ENCODE measurements at places on chromosomes 3 and 15.
A peak's percentile ranks its signal among the peaks of the same experiment; 100 is the strongest.

DNA sequence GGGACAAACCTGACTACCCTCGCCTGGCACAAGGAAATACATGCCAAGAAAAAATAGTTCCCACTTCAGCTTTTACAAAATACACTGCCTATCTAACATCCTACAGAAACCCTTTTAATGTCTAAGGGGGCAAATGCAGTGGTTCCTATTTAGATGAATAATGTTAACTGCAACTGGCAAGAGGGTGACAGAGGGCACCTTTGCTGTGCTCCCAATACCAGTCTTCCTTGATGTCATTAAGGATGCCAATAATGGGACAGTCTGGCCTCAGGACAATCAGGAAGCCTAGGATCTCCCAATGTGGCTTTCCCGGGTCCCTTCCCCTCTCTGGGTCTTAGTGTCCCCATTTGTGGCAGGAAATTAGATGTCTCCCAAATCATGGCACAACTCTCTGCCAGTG, 13.9 kb downstream of the CSRNP1 start:
- no peak for DNase-seq

DNA sequence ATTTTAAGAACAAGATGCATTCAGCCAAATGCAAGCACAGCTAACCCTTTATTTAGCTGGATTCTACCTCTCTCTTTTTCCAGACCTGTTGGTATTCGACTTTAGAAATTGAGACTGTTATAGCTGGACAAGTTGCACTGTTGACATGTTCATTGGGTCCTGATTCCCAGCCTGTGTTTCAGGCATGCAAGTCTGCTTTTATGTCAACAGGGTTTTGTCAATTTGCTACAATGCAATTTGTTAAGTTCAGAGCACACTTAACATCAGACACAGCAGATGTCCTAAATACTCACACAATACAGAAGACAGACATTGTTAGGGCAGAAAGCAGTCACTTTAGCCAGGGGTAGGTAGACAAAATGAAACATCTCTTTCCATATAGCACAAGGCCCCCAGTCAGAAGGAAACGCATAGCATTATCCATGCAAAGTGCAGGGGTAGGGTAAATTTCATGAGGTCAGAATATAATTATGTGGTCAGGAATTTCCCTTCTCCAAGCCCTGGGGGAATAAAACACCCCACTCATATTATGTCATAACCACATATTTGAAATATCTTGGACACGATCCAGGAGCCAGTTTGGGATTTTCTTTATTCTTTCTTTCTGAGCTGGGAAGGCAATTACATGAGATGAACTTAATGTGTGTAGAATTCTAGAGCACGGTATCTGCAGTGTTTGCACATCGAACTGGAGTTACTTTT, 504.1 kb downstream of the NTRK3 start:
- DNase-seq = no peak

- no peak for DNase-seq
Measured at GRCh38 chr3:68242606-68243005, 588.2 kb upstream of the SUCLG2 start.

DNA sequence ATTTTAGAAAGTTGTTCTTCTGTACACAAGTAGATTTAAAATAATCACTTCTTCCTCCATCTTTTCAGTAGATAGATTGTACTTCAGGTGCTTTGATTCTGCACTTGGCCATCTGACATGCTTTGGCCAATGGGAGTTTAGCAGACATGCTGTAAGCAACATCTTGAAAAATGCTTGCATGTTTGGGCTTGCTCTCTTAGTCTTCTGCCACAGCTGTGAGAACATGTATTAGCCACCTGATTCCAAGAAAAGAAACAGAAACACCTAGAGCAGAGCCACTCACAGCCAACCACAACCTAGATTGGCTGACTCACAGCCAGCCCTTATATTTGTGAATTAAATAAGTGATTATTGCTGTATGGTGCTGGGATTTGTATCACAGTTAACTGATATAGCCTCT, 70.2 kb upstream of the GADL1 start:
- DNase-seq = no peak

DNA sequence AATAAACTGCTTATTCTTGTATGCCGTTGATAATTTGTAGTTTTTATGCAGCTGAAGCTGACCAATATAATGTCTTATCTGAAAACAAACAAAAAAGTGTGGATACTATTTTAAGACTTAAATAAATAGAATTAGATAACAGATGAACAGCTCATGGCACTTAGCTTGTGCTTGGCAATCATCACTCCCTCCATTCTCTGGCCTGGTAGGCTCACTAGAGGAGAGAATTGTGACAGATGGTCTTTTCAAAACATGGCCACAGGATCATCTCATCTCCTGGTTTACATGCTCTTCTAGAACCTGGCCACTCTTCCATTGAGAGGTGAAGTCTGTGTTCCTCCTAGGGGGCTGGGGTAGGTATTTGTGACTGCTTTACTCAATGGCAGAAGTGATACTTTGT, 58.4 kb upstream of the RBP1 start:
- DNase-seq = no peak

DNA sequence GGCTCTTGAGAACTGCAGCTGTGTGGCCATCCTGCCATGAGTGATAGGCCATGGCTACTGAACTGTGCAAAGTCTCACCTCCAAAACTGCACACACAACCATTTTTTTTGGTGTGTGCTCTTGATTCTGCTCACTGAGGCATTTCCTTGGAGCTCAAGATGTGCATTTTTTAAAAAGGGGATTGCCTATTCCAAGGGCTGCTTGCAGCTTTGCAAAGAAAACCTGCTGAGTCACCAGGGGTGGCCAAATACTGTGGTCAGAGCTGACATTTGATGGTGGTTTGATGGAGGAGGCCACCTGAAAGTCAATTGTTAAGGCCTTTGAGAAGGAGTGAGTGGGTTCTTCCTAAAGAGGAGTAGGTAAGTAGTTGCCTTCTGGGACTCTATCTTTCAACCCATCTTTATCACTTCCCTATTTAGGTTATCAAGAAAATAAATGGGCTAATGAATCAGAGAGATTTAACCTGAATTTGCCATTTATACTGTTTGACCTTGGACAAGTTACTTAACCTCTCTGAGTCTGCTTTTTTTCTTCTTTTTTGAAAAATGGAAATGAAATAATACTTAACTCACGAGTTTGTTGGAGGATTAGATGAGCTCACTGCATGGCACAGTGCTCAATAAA, 87.9 kb downstream of the CHST2 start:
- DNase-seq = no peak

DNA sequence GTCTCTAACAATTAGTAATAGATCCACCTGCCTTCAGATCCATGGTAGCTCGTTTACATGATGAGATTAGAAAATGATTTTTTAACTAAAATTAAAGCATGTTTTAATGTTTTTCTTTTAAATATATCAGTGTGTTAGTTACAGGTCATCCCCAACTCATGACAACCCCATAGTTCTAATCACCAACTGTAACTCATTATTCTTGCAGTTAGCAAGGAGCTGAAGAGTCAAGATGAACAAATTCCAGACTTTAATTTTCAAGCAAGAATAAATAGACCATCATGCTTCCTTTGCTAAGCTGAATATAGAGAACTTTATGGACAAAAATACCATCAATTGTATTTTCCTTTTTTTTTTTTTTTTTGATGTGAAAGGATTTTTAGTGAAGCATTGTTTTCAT, 101.1 kb downstream of the TOP2B start:
- DNase-seq = no peak

- peak; percentile 38 for DNase-seq
Measured at GRCh38 chr3:149277331-149277813, 55.7 kb upstream of the CP start.

- DNase-seq = no peak
Measured at GRCh38 chr3:110738531-110738930, 333.1 kb upstream of the NECTIN3 start.

DNA sequence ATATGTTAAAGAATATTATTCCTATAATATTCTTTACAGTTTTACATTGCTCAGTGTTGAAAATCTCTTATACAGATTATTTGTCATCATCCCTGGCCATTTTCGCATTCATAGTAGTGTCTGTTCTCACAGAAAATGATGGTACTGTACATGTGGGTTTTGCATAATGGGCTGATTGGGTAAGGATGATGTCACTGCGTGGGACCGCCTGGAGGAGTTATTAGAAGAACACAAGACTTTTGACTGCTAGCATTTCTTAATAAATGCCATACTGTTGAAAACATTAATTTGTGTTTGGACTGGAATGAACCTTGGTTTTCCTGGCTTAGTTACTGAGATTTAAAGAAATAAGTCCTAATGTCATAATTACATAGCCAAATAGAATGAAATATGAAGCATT, 20.3 kb downstream of the LRCH3 start:
- no peak for DNase-seq

DNA sequence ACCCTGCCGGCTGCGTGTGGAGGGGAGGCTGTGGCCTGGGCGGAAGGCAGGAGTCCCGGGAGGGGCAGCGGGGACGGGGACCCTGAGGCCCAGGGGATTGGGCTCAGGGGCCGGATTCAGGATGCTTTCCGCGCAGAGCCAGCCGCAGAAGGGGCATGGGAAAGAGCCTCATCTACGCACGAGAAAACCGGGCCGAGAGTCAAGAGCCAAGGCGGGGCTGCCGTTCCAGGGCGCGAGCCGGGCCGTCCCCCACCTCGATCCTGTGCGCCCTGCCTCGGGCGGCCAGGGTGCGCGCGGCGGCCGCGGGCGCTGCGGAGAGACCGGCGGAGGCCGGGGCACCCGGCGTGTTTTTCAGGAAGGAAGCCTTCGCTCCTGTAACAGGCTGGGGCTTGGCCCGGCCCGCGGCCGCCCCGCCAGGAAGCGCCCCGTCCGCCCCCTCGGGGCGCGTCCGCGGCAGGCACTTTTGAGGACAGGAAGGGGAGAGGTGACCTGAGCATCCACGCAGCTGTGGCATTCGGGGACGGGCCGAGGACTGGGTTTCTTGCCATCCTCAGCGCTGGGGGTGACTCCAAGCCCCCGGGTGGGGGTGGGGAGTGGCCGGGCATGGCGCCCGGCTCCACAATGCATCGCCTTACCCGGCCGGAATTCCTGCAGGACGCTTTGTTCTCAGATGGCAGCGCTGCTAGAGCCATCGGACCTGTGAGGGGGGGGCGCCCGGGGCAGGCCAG, 62.3 kb upstream of the GATA2 start:
- DNase-seq = no peak

- DNase-seq = no peak
Measured at GRCh38 chr3:175571096-175571495, 712.0 kb downstream of the NAALADL2 start.

- DNase-seq = no peak
Measured at GRCh38 chr3:71689291-71689690, 35.9 kb downstream of the EIF4E3 start.

DNA sequence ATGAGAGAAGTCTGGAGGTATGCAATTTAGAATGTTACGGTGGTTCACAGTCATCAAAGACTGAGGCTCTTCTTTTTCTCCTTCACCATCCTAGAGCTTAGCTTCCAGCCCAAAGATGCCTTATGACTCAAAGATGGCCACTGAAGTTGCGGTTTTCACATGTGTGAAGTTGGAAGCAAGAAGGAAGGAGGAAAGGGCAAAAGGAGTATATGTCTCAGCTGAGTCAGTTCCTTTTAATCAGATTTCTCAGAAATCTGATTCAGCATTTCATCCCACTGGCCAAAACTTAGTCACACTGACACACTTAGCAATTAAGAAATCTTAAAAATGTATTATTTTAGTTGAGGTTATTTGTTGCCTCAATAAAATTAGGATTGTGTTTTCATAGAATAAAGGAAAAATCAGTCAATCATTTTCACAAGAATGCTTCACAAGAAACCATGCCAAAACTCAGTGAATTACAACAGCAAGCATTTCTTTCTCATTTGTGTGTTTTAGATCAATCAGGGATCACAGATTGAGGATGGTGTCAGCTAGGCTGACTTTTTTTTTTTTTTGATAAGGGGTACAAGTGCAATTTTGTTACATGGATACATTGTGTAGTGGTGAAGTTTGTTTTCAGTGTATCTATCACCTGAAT, 211.1 kb upstream of the GADL1 start:
- no peak for DNase-seq

GRCh38 chr15:46708226-46708625, 1009.1 kb upstream of the SEMA6D start:
- DNase-seq = peak; percentile 12

DNA sequence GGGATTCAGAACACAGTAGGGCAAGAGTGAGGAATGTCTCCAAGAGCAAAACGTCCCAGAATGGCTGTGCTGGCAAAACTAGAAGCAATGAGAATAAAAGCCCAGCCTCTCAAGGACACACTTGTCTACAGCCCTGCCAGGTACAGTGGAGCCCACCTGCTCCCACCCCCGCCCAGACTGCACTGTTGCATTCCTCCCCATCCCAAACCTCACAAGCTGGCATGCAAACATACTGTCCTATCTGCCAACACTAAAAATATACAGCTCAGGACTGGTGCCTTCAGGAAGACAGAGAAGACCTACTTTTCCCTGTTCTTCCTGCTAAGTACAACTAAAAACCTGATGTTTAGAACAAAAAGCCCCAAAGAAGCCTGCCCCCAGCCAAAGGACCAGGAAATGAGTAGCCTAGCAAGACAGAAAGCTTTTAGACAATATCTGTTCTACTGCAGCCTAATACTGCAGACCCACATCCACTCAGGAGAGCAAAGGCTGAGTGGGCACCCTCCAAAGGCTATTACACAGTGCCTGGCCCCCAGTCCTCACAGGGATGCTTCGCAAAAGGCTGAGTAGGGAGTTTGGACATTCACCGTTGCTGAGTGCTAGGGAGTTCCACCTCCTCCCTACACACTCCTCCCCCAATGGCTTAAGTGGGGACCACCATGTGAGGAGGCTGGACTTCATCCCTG, 13.5 kb downstream of the OCA2 start:
- DNase-seq = no peak

- DNase-seq = peak; percentile 30
Measured at GRCh38 chr15:79635149-79635771, 203.1 kb downstream of the MINAR1 start.

- DNase-seq = no peak
Measured at GRCh38 chr3:165669504-165669903, 167.7 kb downstream of the BCHE start.

DNA sequence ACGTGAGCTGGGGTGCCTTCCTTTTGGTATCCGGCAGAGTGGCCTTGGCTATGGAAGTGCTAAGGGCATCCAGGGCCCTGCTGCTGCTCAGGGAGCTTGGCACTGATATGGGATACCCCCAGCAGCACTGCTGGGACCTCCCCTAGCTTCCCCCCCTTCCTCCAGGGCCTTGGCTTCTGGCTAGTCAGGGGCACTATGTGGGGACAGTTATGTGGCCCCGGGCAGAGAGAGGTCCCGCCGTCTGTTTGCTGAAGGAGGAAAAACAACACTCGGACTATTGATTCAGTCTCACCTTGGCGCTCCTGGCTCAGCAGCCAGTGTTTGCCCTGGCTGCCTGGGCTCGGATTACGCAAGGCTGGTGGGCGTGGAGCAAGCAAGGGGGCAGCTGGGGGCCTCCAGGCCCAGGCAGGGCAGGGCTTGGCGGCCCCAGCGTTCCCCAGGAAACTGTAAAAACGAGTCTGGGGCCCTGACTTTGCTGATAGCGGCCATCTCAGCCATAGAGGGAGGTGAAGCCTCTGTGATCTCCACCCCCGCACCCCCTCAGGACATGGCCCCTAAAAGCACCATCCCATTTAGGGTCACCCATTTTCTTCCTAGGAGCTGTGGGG, 5.7 kb downstream of the FURIN start:
- DNase-seq = peak; percentile 85

- DNase-seq = no peak
Measured at GRCh38 chr3:11624704-11625375, 18.9 kb downstream of the VGLL4 start.
